ENCODE measurements at places on chromosomes 3 and 15. TPM values are rescaled to one million over a fixed set of nuclear protein-coding genes. Genes with fewer than 3 reads are reported as not detected.

The GOLGA6L7 gene
- polyA plus RNA-seq: not detected

The OR5K2 gene
- polyA plus RNA-seq: not detected

The ALPK3 gene
- polyA plus RNA-seq: 357 TPM

The POLQ gene
- polyA plus RNA-seq: 0.04 TPM

The ZCWPW2 gene
- polyA plus RNA-seq: 2.0 TPM

The CELF6 gene
- polyA plus RNA-seq: 0.15 TPM

The OR4F15 gene
- polyA plus RNA-seq: not detected

The SRGAP3 gene
- polyA plus RNA-seq: 1.9 TPM

The SLC12A8 gene
- polyA plus RNA-seq: 0.12 TPM

The ITGB5 gene
- 28.2 TPM for polyA plus RNA-seq

DNA sequence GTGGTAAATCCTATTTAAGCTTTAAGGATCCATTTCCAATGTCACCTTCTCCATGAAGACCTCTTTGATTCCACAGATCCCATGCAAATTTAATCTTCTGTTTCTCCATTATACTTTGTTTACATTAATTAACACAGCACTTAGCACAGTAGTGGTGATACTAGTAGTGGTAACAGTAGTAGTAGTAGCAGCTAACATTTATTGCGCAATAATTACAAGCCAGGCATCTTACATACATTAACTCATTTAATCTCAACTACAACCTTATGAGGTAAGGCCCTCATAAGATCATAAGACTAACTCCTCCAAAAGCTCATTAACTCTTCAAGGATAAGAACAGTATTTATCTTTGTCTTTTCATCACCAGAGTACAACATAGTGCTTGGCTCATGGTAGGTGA, 54.8 kb upstream of the FSIP1 start:
- no peak for DNase-seq

- DNase-seq: no peak
Observed at GRCh38 chr3:97827741-97828471, 6.1 kb downstream of the CRYBG3 start.

DNA sequence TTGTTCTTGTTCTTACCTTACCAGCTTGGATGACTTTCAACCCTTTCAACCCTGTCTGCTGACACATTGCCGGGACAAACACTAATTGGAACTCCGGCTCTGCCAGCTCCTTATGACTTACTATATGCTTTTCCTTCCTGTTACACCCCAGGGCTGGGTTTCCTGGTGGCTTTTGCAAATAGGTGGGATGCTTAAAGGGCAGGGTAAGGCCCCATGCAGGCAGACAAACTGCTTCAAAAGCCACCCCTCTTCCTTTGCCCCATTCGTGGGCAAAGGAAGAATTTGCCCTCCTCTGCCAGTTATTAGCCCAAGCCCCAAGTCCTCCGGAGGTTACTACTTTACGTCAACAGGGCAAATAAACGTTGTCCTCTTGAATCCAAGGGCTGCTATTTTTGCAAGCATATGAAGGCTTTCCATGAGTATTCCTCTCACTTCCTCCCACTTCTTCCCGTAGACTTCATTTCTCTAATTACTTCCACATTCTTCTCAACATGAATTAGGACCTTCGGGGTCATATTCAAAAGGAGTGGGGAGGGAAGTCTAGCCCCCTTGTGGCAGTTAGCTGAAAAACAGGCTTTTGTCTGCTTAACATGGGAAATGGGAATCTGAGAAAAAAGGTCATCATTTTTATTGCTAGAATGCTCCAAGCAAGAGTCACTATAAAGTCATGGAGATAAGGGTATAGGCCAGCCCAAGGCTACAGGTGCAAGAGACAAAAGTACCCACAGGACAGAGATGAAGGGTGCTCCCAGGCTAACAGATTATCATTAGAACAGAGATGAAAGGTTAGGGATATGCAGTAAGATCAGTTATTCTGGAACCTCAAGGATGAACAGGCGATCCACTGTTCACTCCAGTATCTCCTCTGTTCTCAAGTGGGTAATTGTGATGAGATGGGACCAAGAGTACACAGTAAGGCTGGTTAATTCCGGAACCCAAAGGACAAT, 56.3 kb upstream of the FSTL1 start:
- DNase-seq: no peak

- DNase-seq: no peak
Observed at GRCh38 chr3:69871868-69872267, 127.7 kb upstream of the SAMMSON start.

DNA sequence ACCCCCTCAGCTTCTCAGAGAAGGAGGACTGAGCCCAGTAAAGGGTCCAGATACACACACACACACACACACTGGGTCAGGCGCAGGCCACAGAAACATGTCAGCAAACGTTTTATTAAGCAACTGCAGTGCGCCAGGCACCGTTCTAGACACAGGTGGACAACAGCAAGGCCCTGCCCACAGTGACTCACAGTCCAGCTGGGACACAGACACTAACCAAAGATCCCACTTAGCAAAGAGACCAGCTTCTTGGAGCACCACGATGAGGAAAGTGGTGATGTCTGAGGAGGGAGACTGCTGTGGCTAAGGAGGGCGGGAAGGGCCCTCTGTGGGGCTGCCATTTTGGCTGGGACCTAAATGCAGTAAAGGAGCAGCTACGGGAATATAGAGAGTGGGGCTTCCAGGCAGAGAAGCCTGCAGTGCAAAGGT, 2.8 kb upstream of the VILL start:
- DNase-seq: no peak

GRCh38 chr15:90019611-90020010, 18.5 kb downstream of the ZNF710 start:
- no peak for DNase-seq

GRCh38 chr3:15794842-15795650, 2.7 kb downstream of the ANKRD28 start:
- no peak for DNase-seq

GRCh38 chr3:182567700-182568099, 225.6 kb upstream of the ATP11B start:
- DNase-seq: no peak

DNA sequence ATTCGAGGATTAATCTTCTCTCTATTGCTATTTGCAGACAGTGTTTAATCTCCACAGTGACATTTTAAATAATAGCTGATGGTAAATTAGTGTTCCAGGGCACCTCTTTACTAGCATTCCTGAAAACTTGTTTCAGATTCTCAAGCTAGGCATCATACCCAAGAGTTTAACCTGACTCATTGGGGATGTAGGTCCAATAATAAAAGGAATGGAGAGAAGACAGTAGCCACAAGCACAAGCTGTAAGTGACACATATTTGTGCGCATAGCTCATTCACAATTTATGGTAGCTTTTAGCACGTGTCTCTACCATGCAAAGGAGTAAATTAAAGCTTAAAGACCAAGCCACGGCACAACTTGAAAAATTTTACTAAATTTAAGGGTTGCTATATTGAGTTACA, 171.3 kb upstream of the FAM3D start:
- no peak for DNase-seq

GRCh38 chr3:111238885-111239284, 167.3 kb downstream of the NECTIN3 start:
- no peak for DNase-seq

DNA sequence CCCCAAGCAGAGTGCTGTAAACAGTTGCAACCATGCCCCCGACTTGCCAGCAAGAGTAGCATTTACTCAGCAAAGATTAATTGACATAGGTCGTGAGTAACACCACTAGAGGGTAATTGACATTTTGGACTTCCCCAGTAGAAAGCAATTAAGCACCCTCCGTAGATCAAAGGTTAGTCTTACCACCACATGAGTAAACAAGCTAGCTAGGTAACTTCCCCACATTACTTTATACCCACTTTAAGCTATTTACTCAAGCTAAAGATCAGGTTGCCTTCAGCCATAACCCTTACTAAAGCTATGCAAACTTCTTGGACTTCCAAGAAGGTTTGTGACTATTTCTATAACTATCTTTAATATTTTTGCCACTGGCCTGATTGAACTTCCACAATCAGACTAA, 1072.7 kb downstream of the OTOL1 start:
- DNase-seq: no peak

DNA sequence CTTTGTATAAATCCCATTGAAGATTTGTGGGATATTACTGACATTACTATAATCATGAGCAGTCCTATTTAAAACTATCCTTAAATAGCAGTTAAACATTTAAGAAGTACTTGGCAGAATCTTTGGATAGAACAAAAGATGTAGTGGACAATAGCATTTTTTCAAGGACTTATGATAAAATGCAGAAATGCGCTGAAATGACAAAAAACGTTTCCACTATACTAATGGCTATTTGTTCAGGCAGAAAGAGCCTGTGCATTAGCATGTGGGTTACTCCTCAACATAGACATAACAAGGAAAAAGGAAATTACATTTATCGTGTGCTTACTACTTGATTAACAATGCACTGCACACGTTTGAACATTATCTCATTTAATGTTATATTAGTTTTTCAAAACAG, 80.7 kb downstream of the GADL1 start:
- DNase-seq: no peak

DNA sequence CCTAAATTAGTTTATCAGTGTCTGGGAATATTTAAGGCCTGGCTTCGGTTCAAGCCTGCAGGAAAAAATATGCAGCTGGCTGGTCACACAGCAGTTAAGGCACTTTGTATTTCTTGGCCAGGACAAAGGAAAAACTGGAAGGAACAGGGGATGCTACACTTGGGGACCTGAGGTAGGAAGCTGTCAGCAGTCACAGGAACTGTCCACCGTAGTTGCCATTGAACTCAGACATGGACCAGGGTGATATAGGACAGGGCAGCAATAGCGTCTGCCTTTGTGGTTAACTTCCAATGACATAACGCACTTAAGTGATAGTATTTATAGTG, 49.1 kb downstream of the NR1D2 start:
- no peak for DNase-seq

GRCh38 chr15:70486012-70486411, 277.3 kb downstream of the UACA start:
- DNase-seq: no peak

- DNase-seq: no peak
Observed at GRCh38 chr15:75479670-75480069, 28.2 kb upstream of the SIN3A start.

GRCh38 chr15:79453446-79453845, 21.3 kb downstream of the MINAR1 start:
- DNase-seq: no peak

DNA sequence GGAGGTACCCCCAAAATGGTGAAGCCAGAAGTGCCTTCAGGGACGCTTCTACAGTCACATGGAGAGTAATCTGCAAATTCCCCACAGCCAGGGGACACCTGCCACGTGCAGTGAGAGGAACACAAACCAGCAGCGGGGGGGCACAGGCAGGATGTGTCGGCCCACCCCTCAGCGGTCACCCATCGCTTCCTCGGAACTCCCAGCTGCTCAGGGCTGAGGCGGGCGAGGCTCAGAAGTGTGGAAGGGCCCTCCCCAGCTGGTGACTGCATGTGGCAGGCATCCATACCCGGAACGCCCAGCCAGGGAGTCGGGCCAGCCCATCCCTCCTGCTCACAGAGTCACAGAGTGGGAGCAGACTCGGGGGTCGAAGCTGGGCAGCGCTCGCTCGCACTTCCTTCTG, 63.7 kb downstream of the SLC12A8 start:
- DNase-seq: peak; percentile 61

DNA sequence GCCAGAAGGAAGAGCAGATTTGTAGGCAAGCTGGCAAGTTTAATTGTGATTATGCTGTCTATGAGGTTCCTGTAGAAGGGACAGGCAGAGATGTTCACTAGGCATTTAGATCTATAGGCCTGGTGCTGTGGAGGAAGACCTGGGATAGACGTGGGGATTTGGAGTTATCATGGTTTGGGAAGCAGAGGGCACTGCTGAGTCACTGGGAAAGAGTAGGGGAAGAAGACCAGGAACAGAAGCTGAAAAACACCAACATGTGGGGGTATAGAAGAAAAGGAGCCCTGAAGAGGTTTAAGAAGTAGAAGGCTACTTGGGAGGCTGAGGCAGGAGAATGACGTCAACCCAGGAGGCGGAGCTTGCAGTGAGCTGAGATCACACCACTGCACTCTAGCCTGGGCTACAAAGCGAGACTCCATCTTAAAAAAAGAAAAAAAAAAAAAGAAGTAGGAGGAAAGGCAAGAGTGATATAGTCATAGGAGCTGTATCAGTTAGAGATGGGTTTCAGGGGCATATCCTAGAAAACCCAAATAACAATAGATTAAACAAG, 19.3 kb downstream of the GRK7 start:
- DNase-seq: no peak

GRCh38 chr3:55202326-55202725, 274.5 kb upstream of the LRTM1 start:
- no peak for DNase-seq

DNA sequence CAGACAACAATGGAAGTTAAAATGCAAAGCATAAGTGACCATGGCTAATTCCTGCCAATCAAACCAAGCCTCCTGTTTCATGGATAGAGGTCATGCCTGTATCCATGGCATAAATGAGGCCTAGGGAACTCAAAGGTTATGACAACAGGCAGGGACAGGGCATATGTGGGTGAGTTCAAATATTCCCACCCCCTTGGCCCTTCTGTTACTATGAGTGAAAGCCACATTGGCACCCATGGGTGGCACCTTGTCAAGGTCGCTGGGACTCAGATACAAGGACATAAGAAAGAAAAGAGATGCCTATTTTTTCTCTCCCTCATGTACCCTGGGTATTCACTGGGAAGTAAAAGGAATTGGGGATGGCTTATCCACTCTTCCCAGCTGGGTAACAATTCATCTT, 25.3 kb upstream of the TMEM45A start:
- no peak for DNase-seq

DNA sequence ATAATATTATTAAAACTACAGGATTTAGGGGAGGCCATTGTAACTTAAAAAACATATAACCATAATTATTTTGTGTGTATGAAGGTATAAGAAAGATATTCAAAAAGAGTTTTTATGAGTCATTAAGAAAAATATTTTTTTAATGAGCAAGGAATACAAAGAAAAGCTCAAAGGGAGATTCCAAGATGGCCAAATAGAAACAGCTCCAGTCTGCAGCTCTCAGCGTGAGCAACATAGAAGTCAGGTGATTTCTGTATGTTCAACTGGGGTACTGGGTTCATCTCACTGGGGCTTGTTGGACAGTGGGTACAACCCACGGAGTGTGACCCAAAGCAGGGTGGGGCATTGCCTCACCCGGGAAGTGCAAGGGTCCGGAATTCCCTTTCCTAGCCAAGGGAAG, 336.1 kb downstream of the TBL1XR1 start:
- no peak for DNase-seq

GRCh38 chr3:3109407-3110298, 521 bp downstream of the IL5RA start:
- no peak for DNase-seq

DNA sequence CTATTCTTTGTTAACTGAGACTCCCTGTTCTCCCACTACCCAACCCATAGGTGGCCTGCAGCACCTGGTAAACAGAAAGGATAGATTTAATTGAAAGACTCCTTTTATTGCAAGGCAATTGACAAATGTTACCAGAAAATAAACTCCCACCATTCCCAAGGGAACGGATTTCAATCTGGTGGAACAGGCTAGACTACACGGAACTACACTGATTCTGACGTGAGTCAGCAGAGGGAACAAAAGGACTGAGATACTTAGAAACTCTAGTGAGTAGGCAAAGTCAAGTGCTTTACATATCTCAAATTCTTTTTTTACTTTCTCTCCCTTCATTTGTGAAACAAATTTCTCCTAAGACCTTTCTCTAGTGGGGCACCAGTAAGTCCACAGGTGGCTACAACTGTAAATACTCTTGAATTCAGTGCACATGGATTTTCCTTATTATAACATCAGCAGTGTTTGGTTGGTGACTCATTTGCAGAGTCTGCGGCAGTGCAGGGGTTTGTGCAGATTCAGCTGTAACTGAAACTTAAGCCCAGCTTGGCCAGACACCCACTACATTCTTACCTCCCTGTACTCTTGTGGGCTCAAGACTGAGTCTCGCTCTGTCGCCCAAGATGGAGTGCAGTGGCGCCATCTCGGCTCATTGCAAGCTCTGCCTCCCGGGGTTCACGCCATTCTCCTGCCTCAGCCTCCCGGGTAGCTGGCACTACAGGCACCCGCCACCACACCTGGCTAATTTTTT, 34.3 kb upstream of the PLSCR2 start:
- no peak for DNase-seq

Measured in psoas muscle (tissue), 8 donors.